ENCODE measurements at places on chromosomes 2 and 18.

- DNase-seq, result no peak
These were observed 159.6 kb upstream of the NOSTRIN start for GRCh38 chr2:168642873-168643272.

DNA sequence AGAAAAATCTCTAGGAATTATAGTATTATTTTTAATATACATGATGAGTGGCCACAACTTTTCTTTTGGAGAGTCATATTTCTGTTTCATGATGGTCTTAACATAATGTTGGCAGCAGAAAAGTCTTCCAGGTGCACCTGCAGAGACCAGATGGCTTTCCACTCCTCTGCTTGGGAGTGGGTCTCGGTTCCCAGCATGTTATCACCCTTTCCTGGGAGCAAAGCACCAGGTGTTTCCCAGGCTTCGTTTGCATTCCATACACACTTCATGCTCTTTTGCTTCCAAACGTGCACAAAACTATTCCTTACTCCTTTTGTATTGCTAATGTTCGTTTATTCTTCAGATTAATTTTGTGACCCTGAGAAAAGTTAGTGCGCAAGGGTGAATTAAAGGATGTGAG, 305.2 kb downstream of the CDH2 start:
- no peak for DNase-seq

- DNase-seq, result no peak
These were observed 63.4 kb downstream of the TACR1 start for GRCh38 chr2:75135776-75136400.

DNA sequence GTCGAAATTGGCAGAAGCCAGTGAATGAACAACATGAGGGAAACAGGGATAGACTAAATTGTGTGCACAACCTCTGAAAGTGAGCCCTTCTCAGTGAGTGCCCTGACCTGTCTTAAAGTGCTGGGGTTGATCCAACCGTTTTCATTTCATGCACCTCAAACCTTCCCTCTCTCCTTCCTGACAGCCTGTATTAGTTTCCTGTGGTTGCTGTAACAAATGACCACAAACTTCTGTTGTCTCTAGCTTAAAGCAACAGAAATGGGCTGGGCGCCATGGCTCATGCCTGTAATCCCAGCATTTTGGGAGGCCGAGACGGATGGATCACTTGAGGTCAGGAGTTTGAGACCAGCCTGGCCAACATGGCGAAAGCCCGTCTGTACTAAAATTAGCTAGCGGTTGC, 48.8 kb upstream of the PPP1CB start:
- DNase-seq, result no peak

All from stimulated activated CD4-positive, alpha-beta T cell treated with anti-CD3 and anti-CD28 coated beads, Interleukin-15, amount 100 ng/mL, for 24 hours (primary cell).